Activated T-cell treated with anti-CD3 and anti-CD28 coated beads for 1 hour (primary cell): ENCODE measurements at places on chromosomes 7 and 10.

DNA sequence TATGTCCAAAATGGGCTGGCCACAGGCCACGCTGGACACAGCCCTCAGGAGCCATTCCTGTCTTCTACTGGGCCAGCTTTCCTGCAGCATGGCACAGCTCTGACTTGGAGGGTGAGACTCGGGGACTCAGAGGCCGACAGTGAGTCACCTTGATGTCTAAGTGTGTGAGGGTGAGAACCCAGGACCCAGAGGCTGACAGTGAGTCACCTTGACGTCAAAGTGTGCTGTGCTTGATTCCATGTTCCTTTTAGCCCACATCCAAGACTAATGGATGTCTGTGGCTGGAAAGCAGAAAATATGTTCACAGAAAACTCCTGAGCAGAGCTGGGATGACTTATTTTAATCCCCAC is 6.0 kb upstream of the FAM170B start:
- DNase-seq = no peak

GRCh38 chr10:43124574-43125273 is 13.5 kb upstream of the CSGALNACT2 start:
- no peak for DNase-seq

GRCh38 chr10:30645340-30645827 is 15.8 kb upstream of the LYZL2 start:
- no peak for DNase-seq

- no peak for DNase-seq
These were observed 211.6 kb upstream of the PRPS1L1 start for GRCh38 chr7:18239212-18239611.

GRCh38 chr10:25083546-25084111 is 67.2 kb downstream of the THNSL1 start:
- no peak for DNase-seq

DNA sequence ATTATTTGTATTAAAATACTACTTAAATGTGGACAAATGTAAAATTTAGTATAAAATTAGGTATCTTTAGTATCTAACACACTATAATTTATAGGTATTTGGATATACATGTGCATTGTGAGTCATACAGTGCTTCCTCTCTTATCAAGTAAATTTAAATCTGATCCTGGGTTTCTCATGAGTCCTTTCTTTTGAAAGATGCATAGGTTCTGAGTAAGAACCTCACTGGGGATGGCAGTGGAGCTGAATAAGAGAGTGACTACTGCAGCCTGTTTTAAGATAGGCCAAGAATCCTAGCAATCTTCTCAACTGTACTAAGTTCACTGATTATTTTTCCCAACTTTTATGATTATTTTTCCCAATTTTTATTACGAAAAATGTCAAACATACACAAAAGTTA is 16.2 kb downstream of the CEP55 start:
- DNase-seq = no peak

GRCh38 chr10:63464402-63465292 is 1.1 kb downstream of the JMJD1C start:
- DNase-seq = no peak

DNA sequence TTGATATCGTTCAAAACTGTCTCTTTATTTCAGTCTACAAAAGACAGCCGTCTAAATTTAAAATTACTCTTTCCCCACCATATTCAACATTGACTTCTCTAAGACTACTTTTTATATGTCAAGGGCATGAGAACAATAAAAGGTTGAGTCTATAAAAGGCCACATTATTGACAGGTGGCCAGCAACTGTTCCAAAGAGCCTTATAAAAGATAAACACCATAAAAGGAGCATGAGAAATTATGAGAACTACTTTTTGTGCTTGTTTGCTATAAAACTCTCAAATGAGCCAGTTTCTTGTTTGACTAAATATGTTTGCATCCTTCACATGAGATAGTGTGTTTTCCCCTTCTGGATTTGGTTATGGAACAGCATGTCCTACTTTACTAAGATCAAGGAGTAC is 189.2 kb downstream of the THSD7A start:
- no peak for DNase-seq

GRCh38 chr10:17655567-17656146 is 11.7 kb downstream of the STAM start:
- DNase-seq = no peak

GRCh38 chr10:35451151-35452016 is 115.1 kb downstream of the CCNY start:
- no peak for DNase-seq
